ENCODE measurements at places on chromosomes 5 and 9.

- no peak overlapping the region for H3K27ac ChIP-seq
Observed at GRCh38 chr9:134690946-134691694, 49.5 kb downstream of the COL5A1 start.

GRCh38 chr9:35366627-35367026 is 123.3 kb upstream of the RUSC2 start:
- H3K4me3 ChIP-seq: no peak overlapping the region
- H3K36me3 ChIP-seq: no peaks in the 10 kb centered on the region

GRCh38 chr9:78620303-78620702 is 323.4 kb downstream of the PSAT1 start:
- H3K36me3 ChIP-seq: no peaks in the 10 kb centered on the region
- no peak overlapping the region for H3K4me3 ChIP-seq
- H3K27me3 ChIP-seq: no peaks in the 10 kb centered on the region
- no peaks in the 10 kb centered on the region for H3K4me1 ChIP-seq
- no peak overlapping the region for H3K27ac ChIP-seq

- H3K27ac ChIP-seq: no peak overlapping the region
- H3K4me3 ChIP-seq: no peak overlapping the region
- no peaks in the 10 kb centered on the region for H3K27me3 ChIP-seq
- DNase-seq: no peak
Observed at GRCh38 chr5:167967494-167968177, 323.8 kb upstream of the WWC1 start.

DNA sequence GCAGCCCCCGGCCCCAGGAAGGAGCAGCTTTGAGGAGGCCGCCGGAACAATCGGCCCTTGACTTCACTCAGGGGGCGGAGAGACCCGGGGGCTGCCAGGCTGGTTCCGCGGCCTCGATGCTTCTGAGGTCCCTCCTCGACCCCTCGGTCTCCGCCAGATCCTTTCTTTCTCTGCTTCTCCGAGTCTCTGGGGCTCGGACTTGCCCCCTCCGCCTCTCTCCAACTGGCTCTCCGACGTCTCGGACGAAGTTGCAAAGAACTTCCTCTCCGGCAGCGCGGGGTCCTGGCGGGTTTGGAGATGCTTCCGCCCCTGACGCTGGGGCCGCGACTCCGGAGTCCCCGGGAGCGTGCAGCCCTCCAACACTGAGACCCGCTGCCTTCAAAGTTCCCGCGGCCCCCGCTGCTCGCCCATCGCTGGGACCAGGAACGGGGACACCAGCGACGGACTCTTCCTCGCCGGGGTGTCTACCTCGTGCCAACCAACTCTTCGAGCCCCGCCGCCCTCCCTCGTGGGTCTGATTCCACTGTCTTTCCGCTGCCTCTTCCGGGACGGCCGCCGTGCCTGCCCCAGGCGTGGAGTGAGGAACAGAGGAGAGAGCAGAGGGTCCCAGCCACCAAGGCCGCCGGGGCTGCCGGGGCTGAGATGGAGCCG is 7.0 kb downstream of the PAX5 start:
- H3K4me3 ChIP-seq: peak overlapping the region; percentile 18
- H3K36me3 ChIP-seq: no peaks in the 10 kb centered on the region
- H3K27me3 ChIP-seq: peaks cover 100% of the 10 kb centered on the region
- H3K27ac ChIP-seq: no peak overlapping the region
- H3K4me1 ChIP-seq: peaks cover 47% of the 10 kb centered on the region
- no peak for DNase-seq

GRCh38 chr5:10478436-10478835 is 36.8 kb downstream of the ROPN1L start:
- no peak overlapping the region for H3K4me3 ChIP-seq
- H3K4me1 ChIP-seq: no peaks in the 10 kb centered on the region
- no peak overlapping the region for H3K27ac ChIP-seq
- no peak for DNase-seq
- no peaks in the 10 kb centered on the region for H3K36me3 ChIP-seq

GRCh38 chr9:70602321-70603019 is 188.0 kb upstream of the KLF9 start:
- no peak overlapping the region for H3K4me3 ChIP-seq
- DNase-seq: peak; percentile 96
- H3K27me3 ChIP-seq: no peaks in the 10 kb centered on the region
- H3K27ac ChIP-seq: peak overlapping the region; percentile 85
- H3K4me1 ChIP-seq: peaks cover 17% of the 10 kb centered on the region

GRCh38 chr5:122154491-122154890 is 25.1 kb downstream of the ZNF474 start:
- H3K27ac ChIP-seq: no peak overlapping the region
- H3K4me3 ChIP-seq: no peak overlapping the region
- H3K4me1 ChIP-seq: no peaks in the 10 kb centered on the region
